ENCODE measurements at places on chromosomes 12 and 14.

DNA sequence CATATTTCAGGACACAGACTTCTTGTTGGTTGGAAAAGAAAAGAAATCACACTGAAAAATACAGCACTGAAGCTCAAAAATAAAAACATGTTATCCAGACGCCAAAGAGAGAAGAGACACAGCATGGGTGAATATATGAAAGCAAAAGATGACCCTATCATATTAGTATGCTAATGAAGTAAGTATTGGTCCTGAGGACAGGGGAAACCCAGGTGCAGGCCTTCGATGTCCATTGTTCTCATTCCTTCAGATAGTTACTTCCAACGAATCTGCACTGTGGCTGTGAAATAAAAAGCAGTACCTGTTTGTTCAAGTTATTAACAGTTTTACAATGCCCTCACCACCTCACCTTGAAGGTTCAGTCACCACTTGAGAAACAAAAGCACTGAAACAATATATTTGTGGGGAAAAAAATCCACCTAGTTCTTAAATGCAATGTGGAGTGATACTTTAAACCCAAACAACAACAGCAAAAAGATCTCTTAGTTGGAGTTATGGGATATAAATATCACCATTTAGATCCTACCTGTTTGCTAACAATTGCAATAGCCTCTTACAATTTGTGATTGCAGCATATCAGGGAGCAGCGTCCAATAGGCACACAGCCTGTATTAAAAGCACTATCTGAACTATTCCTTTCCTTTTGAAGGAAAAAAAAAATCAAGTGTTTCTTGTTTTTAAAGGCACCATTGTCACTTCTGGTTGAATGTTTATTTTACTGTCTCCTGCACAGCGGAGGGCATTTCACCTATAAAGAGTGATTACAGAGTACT lies 188.1 kb downstream of the BCAT1 start:
- no peak for DNase-seq

DNA sequence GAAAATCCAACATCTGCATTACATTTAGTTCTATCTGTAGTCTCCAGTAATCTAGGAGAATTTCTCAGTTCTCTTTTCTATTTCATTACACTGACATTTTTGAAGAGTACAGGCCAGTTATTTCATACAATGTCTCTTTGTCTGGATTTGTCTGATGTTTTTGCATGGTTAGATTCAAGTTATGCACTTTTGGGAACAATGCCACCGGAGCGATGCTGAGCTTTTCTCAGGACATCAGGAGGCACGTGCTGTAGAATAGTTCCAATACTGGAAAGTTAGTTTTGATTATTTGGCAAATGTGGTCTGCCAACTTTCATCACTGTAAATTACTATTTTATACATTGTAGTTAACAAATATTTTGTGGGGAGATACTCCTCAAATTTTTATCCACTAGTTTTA lies 43.1 kb downstream of the ALDH1L2 start:
- DNase-seq = no peak

GRCh38 chr14:104864267-104865080 lies 594 bp upstream of the CEP170B start:
- DNase-seq = no peak

DNA sequence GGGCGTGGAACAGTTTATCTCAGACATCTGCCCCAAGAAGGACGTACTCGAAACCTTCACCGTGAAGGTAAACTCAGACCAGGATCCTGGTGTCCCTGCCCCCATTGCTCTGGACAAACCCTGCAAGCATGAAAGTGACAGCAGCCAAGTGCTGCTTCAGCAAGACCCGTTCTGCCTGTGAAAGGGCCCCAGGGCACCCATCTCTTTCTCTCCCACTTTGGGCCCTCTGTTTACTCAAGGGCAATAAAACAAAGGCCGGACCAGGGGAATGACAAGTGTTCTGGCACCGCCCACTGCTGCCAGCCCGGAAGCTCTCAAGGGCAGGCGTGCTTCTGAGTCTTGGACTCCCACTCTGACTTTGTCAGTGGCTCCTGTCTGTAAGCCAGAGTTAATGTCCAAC lies 35.3 kb downstream of the CD9 start:
- no peak for DNase-seq

GRCh38 chr12:28961948-28962384 lies 187.1 kb upstream of the FAR2 start:
- DNase-seq = no peak

GRCh38 chr12:12683136-12683697 lies 12.8 kb downstream of the GPR19 start:
- no peak for DNase-seq

- peak; percentile 55 for DNase-seq
These were observed 33.2 kb upstream of the CD69 start for GRCh38 chr12:9793779-9794395.

- no peak for DNase-seq
These were observed 11.2 kb upstream of the TCP11L2 start for GRCh38 chr12:106291342-106291741.

DNA sequence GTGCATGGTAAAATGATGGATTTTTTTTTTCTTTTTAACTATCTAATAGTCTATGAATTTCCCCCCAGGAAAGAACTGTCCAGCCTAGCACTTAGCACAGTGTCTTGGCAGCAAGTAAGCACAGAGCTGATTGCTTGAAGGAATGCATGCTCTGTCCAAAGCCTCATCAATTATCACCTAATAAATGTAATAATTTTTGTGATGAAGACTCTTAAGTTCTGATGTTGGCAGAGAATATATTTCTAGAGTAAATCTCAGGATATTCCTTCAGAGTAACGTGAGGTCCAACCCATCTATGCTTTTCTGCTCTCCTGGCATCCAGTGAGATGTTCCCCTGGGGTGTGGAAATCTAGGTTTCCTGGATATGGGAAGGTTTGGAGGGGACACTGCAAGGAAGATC lies 152.4 kb downstream of the TMX1 start:
- DNase-seq = no peak

- DNase-seq = peak; percentile 82
These were observed 5.3 kb downstream of the OASL start for GRCh38 chr12:121033625-121034349.

DNA sequence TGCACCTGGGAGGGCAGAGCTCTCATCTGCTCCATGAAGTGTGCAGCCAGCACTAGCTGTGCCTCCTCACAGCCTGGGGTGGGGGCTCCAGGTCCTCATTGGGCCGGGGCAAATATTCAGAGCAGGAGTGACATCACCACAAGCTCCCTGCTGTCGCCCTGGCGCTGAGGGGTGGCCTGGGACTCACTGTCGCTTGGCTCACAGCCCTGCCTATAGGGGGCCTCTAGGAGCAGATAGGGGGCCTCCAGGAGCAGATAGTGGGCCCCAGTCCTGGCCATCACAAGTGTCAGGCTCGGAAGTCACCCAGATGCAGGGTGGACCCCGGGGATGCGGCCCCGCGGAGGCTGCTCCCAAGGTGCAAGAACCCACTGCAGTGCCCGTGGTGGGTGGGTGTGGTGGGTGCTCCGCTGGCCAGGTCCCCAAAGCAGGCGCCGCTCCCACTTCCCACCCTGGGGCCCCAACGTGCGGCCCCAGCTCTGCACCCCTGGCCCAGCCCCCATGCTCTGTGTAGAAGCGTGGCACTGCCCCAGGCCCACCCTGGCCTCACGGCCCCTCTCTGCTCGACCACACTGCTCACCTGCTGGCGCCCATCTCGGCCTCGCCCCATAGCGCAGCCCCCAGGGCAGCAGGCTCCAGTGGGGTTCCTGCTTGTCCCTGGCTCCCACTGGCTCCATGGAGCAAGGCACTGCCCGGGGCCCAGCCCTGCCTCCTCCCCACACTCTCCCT lies 18.0 kb downstream of the SYNJ2BP start:
- DNase-seq = no peak

DNA sequence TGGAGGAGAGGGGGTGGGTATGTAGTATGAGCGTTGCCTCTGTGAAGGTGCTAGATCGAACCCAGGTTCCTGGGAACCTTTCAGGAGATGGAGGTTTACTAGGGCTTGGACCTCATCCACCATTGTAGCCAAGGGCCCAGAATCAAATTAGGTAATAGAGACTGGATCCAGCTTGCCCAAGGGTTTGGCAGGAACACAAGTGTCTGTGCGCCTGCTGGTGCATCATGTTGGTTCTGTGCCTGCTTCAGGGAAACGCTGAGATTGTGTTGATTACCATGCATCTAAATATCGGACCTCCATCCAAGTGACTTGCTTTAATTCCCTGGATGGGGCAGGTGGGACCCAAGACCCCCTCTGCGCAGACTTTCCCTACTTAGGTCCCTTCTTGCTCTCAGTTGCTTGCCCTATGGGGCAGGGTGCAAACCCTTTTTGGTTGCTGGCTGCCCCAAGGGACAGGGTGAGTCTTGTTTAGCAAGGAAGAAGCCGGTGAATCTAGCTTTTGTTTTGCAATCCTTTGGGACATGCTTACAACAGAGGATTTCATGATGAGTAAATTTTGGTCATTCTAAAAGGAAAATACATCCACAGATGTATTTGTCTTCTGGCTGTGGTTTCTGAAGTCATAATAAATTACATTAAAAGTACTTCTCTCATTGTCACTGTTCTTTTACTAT lies 189.8 kb upstream of the PRICKLE1 start:
- DNase-seq = no peak

DNA sequence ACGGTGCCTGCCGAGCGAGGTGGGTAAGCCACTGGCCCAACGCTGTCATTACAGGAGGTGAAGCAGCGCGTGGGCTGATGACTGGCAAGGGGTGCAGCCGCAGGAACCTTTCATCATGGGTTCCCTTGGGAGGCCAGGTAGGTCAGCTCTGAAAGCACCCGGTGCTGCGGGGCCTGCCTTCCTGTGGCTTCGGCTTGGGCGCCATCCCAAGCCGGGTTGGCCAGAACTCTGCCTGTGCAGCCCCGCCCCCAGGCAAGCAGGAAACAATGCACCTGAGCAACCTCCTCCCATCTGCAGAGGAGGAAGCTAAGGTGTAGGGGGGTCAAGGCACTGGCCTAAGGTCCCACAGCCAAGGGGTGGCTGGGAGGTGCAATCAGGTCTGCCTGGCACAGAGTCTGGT lies 20.0 kb upstream of the HHIPL1 start:
- no peak for DNase-seq

DNA sequence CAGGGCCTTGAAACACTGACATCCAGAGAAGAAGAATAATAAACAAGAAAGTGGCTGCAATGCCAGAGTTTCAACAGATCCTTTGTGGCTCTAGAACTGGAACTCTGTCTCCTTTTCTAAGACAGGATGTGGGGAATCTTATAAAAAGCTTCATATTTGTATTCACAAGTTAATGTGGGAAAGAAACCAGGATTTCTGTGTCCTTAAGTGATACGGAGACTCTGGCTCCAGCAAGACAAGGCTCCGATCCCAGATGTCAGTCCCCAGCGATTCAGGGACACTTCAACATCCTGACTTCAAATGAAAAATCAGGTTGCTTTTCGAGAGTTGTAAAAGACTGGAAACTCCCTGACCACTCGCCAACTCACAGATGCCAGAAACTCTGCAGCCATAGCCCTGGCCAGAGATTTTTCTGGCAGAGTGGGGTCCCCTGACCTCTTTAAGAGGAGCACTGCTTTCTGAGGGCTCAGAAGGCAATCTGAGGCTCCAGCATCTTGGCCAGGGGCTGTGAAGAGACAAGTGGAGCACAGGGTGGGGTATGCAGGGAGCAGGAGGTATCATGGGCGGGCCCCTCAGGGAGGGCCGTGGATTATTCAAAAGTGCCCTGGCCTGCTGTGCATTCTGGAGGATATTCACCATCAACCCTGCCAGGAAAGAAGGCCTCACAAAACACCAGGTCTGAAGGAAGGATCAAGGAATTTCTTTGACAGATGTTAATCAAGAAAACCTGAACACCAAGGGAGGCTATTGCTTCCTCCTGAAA lies 53.3 kb downstream of the TMX1 start:
- DNase-seq = no peak

GRCh38 chr12:65779946-65780345 lies 44.3 kb upstream of the HMGA2 start:
- no peak for DNase-seq

GRCh38 chr14:69263771-69264170 lies 3.8 kb downstream of the GALNT16 start:
- DNase-seq = no peak

DNA sequence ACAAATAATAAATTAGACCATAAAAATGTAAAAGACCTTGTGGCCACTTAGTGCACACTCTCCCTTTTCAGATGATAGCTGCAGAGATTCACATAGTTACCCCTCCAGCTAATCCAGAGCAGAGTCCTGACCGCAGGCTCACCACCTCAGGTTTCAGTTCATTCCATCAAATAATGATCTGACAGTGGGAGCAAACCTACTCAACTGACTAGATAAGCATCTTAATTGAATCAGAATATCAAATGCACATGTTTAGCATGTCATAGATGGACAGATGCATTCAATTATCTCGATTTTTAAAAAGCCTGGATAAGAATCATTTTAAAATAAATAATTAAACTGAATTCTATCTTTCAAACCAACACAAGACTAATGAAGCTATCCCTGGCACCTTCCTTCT lies 242.3 kb upstream of the PDZRN4 start:
- no peak for DNase-seq

GRCh38 chr14:95365401-95365800 lies 45.7 kb upstream of the CLMN start:
- DNase-seq = no peak

DNA sequence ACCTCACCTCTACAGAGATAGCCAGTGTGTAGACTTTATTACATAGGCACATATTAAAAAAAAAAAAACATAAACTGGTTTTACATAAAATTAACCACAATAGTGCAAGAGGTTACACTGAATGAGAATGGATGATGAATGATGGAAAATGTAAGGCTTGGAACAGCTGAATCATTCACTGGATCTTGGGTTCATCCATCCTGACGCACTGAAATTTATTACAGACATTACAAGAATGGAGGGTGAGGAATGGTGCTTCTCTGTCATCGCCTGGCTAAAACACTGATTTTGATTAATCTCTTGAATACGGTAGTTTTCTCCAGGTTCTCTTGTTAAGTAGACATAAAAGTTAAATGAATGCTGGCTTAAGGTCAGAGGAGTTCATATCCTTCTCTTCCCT lies 40.0 kb upstream of the GTF2A1 start:
- no peak for DNase-seq

- no peak for DNase-seq
These were observed 59.5 kb downstream of the IFNG-AS1 start for GRCh38 chr12:68048648-68049297.

- no peak for DNase-seq
These were observed 59.8 kb downstream of the PLEKHG3 start for GRCh38 chr14:64763801-64764621.

DNA sequence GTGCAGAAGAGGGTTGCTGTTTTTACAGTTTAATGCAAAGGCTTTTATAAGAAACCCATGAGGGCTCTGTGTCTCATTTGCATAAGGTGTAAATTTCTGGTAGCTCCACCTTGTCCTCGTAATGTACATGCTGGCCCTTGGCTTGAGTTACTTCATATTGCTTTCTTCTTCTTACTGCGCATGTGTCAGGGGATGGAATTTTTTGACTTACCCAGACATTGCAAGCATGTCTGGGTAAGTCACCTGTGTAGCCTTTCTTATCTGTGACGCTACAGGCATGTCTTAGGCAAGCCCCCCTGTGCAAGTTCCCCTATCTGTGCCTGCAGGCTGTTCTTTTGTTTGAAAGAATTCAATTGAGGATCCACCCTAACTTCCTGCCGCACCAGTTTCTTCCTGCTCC lies 274.2 kb downstream of the ETNK1 start:
- DNase-seq = no peak

GRCh38 chr14:103207388-103208072 lies 84.3 kb downstream of the TNFAIP2 start:
- no peak for DNase-seq

- no peak for DNase-seq
These were observed 314.6 kb downstream of the BCL11B start for GRCh38 chr14:98957211-98958047.

- DNase-seq = no peak
These were observed 255.8 kb upstream of the FOXN3 start for GRCh38 chr14:89672636-89673511.

GRCh38 chr14:38074754-38075153 lies 132.9 kb upstream of the SSTR1 start:
- DNase-seq = peak; percentile 78

Measured in CD4-positive, alpha-beta T cell treated with Interleukin-17A for 1 hour (primary cell).